Cardiac muscle cell (in vitro differentiated cells and primary cell): ENCODE measurements at places on chromosomes 11 and 22.

DNA sequence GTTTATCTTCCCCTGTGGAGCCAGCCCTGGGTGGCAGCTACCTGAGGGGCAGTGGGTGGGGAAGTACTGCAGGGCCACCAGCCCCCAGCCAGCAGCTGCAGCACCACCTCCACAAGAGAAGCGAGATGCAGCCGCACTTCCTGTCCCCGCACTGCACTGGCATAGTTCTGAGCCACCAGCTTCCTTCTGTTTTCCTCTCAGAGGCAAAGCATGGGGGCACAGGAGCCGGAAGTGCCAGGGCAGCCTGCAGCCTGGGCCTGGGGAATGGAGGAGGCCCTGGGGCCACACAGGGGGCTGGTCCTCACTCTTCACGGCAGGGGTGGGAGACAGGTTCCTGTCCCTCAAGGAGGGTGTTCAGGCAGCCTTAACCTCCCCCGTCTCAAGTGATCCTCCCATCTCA, 11.9 kb upstream of the SH3BP1 start:
- no peak overlapping the region for H3K27ac ChIP-seq
- H3K36me3 ChIP-seq, result peaks cover 11% of the 10 kb centered on the region
- DNase-seq, result no peak
- peaks cover 10% of the 10 kb centered on the region for H3K4me1 ChIP-seq
- no peak overlapping the region for H3K4me3 ChIP-seq
- no peaks in the 10 kb centered on the region for H3K27me3 ChIP-seq

GRCh38 chr11:134625631-134626030, 213.6 kb upstream of the B3GAT1 start:
- no peaks in the 10 kb centered on the region for H3K4me1 ChIP-seq
- H3K36me3 ChIP-seq, result no peaks in the 10 kb centered on the region
- no peaks in the 10 kb centered on the region for H3K27me3 ChIP-seq
- no peak overlapping the region for H3K4me3 ChIP-seq

DNA sequence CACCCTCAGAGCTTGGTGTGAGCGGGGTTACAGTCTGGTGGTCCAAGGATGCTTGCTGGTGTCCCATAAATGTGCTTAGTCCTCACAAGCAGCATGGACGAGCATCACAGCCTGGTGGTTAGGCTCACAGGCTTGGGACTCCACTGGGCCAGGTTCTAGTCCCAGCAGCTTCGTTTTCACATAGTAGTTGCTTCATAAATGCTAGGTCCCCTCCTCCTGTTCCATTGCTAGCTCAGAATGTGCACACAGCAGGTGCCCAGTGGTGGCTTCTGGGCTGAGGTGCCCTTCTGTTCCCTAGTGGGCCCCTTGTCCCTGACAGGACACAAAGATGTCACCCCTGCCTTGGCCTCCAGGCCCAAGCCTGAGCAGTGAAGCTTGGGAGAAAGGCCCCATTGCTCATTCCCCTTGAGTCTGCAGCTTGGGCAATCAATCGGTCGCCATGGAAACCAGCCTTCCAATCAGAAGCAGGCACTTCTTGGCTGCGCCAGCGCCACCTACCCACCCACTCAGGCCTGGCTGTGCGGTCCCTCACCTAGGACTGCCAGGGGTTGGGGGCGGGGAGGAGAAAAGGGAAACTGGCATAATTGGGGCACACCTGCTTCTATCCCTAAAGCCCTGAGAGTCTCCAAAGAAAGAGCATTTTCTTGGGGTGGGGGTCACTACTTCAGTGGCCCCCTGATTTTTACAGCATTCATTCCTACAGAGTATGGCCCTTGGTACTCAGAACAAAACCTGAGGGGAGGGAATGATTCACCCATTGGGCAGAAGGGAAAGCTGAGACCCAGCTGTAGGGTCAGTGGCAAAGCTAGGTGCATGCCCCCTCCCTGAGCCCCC, 48.1 kb downstream of the CYTH4 start:
- DNase-seq, result peak; percentile 90
- peaks cover 79% of the 10 kb centered on the region for H3K27me3 ChIP-seq
- H3K27ac ChIP-seq, result no peak overlapping the region
- peaks cover 2% of the 10 kb centered on the region for H3K4me1 ChIP-seq
- H3K4me3 ChIP-seq, result no peak overlapping the region

DNA sequence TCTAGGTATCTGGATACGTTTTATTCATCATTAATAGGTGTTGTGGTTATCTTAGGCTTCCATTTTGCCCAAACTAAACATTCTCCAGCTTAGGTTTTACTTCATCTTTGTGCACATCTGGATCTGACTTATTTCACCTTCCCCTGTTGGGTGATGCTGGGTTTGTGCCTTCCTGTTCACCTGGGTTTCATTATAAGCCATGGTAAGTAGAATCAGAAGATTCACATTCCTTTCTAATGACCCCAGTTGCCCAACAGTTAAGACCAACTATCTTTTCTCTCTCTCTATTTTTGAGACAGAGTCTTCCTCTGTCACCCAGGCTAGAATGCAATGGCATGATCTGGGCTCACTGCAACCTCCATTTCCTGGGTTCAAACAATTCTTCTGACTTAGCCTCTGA, 44.6 kb downstream of the LMO2 start:
- H3K27ac ChIP-seq, result no peak overlapping the region
- H3K36me3 ChIP-seq, result no peaks in the 10 kb centered on the region
- H3K4me1 ChIP-seq, result no peaks in the 10 kb centered on the region
- no peak for DNase-seq

- H3K27me3 ChIP-seq, result no peaks in the 10 kb centered on the region
- DNase-seq, result peak; percentile 62
- no peak overlapping the region for H3K27ac ChIP-seq
Measured at GRCh38 chr11:71563406-71563805, 2.0 kb upstream of the KRTAP5-10 start.

- no peak overlapping the region for H3K27ac ChIP-seq
- no peaks in the 10 kb centered on the region for H3K27me3 ChIP-seq
- H3K36me3 ChIP-seq, result no peaks in the 10 kb centered on the region
- H3K4me3 ChIP-seq, result no peak overlapping the region
- no peak for DNase-seq
Measured at GRCh38 chr22:43081968-43082367, 7.2 kb downstream of the TTLL1 start.

DNA sequence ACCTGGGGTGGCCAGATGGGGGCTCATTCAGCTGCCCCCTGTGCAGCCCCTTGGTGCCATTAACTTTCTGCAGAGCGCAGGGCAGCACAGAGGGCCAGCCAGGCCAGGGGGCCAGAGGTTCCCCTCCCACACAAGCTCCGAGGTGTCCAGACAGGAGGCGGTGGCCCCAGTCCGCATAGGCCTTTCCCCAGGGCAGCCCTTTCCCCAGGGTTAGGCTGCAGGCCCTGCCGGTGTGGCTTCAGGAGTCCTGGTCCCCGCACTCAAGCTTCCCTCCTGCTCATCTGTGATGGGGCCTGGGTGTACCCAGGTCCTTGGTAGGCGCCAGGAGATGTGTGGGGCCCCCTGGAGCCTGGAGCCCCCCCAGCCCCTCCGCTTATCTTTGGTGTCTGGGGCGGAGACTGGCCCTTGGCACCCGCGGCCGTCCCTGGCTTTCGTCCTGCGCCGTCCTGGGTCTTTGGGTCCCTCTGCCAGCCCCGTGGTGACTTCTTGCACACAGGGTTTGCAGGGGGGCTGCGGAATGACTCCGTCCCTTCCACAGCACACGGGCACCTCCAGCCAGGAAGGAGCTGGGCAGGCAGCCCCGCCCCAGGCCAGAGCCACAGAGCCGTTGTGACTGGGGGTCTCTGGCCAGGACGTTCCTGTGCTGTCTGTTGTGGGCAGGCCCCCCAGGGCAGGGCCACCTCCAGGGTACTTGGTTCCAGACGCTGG, 8.9 kb downstream of the BRSK2 start:
- DNase-seq, result no peak
- H3K4me1 ChIP-seq, result no peaks in the 10 kb centered on the region
- H3K27me3 ChIP-seq, result no peaks in the 10 kb centered on the region
- H3K4me3 ChIP-seq, result no peak overlapping the region
- H3K27ac ChIP-seq, result no peak overlapping the region

GRCh38 chr22:31508536-31508935, 12.2 kb downstream of the SFI1 start:
- no peak overlapping the region for H3K27ac ChIP-seq
- no peak overlapping the region for H3K4me3 ChIP-seq
- H3K36me3 ChIP-seq, result no peaks in the 10 kb centered on the region

- no peak overlapping the region for H3K27ac ChIP-seq
- peaks cover 4% of the 10 kb centered on the region for H3K4me1 ChIP-seq
- peaks cover 23% of the 10 kb centered on the region for H3K27me3 ChIP-seq
- H3K4me3 ChIP-seq, result peak overlapping the region; percentile 35
Measured at GRCh38 chr11:129280027-129280811, 88.1 kb upstream of the ARHGAP32 start.

DNA sequence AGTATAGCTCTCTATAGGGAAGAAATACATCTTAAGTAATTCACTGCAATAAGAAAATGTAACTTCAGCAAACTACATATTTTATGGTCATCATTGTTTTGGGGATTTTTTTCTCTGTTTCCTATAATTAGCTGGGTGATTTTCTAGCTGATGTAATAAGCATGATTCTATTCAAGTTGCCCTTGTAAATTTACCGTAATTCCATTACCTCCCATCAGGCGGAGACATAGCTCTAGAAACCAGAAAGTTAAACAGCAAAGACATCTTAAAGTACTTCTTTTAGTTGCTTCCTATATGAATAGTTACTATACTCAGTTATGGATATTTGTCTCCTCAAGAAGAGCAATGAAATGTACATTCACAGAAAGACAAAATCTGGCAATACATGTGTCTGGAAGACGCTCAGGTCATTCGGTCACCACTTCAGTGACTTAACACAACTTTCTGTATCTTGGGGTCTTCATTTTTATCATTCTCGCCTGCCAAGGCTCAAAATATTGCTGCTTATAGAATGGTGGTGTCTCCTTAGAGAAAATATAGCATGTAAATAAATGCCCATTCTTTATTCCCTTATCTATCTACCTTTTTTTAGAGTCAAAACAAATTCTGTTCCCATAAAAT, 239.9 kb upstream of the ZC3H12C start:
- DNase-seq, result peak; percentile 90
- no peak overlapping the region for H3K4me3 ChIP-seq
- H3K36me3 ChIP-seq, result no peaks in the 10 kb centered on the region
- no peaks in the 10 kb centered on the region for H3K27me3 ChIP-seq
- H3K4me1 ChIP-seq, result peaks cover 8% of the 10 kb centered on the region

- no peaks in the 10 kb centered on the region for H3K4me1 ChIP-seq
- H3K4me3 ChIP-seq, result no peak overlapping the region
- no peak overlapping the region for H3K27ac ChIP-seq
Measured at GRCh38 chr11:25769287-25769686, 562.6 kb upstream of the ANO3 start.

DNA sequence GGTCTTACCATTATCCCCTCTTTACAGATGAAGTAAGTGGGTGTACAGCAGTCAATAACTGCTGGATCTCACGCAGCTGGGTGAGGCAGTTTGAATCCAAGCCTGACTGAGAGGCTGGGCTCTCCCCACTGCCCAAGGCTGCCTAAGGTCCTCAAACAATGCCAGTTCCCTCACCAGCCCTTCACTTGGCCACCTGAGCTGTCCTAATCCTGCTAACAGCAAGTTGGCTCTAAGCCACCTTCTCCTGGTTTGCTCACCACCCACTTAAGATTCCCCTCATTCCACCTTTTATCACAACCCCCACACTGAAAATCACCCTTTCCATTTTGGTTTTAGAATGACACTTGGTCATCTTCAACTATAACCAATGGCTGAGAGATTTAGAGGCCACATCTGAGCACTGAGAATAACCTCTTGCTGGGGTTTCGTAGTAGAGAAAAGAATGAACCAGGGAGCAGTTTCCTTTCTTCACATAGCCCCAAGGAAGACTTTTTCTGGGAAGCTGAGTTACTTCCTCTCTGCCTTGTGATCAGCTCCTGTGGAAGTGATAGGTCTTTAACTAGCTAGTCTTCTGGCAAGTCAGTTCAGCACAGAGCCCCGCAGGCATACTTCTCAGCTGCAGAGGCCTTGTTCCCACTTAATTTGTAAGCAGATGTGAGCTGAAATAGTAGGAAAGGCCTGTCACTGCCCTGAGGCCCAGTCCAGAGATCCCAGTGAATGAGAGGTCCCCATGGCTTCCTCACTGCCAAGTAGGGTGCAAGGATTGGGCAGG, 57.8 kb upstream of the TTC12 start:
- H3K27me3 ChIP-seq, result no peaks in the 10 kb centered on the region
- peaks cover 13% of the 10 kb centered on the region for H3K4me1 ChIP-seq
- no peak overlapping the region for H3K4me3 ChIP-seq
- H3K27ac ChIP-seq, result peak overlapping the region; percentile 68
- DNase-seq, result peak; percentile 68

DNA sequence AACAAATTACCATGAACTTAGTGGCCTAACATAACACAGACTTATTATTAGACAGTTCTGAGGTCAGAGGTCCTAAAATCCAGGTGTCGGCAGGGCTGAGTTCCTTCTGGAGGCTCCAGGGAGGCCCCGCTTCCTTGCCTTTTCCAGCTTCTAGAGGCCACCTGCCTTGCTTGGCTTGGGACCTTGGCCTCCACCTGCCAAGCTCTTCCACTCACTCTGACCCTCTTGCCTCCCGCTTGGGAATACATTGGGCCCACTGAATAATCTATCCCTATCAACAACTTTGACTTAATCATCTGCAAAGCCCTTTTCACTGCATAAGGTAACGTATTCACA, 3.2 kb upstream of the MS4A10 start:
- H3K27me3 ChIP-seq, result no peaks in the 10 kb centered on the region
- no peaks in the 10 kb centered on the region for H3K4me1 ChIP-seq
- H3K4me3 ChIP-seq, result no peak overlapping the region
